Gastrocnemius medialis (tissue), 4 donors: ENCODE measurements at places on chromosomes 2 and 18. TPM values are rescaled to one million over a fixed set of nuclear protein-coding genes. Genes with fewer than 3 reads are reported as not detected.
A peak's percentile ranks its signal among the peaks of the same experiment; 100 is the strongest.

GRCh38 chr2:207589143-207589542, 36.1 kb downstream of the METTL21A start:
- no peak for DNase-seq

- DNase-seq = no peak
Observed at GRCh38 chr2:113229795-113230194, 48.9 kb downstream of the PAX8 start.

DNA sequence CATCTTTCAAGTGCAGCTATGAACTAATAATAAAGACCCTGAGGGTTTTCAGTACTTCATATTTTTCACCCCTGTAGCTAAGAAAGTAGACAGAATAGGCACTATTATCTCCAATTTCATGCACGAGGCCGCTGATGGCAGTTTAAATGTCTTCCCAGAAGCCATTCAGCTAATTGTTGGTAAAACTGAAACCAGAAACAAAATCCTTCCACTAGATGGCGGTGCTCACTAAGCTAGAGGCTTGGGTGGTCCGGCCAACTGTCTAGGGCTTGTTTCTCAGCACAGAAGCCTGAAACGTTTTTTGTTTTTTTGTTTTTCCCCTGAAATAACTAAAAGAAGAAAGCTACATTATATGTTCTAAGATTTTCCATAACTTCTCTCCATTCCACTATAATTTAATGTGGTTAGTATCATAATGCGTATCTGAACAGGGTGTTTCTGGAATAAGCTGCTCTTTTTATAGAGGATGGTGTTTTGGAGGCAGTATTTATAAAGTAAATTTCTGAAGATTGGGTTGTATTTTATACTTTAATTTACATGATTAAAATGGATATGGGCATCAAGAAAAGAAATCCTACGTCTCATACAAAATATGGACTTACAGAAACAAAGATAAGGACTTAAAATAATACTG, 159.4 kb downstream of the PIK3C3 start:
- peak; percentile 11 for DNase-seq

DNA sequence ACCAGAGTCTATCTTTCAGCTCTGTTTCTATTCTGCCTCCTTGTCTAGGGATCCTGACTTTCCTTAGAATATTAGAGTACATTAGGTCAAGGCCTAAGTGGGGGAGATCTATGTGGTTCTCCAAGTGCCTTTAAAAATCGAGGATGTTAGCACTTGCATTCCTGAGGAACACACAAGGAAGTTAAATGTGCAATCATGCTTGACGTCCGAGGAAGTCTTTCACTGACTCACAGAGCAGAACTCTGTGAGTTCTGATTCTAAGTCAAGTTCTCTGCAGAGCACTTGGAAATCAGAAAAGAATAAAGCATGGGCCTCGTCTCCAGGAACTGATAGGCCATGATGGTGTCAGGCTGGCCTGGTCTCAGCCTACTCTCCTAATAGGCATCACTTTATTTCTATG, 17.2 kb downstream of the FHOD3 start:
- DNase-seq = no peak

DNA sequence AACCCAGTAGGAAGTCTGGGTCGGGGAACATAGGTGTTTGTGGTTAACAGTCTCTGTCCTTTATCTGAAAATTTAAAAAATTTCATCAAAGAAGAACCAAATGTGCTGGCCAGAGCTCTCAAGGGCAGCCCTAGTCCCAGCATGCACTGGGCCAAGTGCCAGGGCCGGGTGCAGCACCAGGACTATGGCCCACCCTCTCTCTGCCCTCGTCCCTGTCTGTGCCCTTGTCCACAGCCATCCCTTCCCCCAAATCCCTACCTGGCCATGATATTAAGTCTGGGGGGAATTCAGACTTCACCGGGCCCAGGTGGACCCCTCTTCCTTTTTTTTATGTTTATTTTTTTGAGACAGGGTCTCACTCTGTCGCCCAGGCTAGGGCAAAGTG, 14.4 kb upstream of the ZFP36L2 start:
- DNase-seq = no peak

DNA sequence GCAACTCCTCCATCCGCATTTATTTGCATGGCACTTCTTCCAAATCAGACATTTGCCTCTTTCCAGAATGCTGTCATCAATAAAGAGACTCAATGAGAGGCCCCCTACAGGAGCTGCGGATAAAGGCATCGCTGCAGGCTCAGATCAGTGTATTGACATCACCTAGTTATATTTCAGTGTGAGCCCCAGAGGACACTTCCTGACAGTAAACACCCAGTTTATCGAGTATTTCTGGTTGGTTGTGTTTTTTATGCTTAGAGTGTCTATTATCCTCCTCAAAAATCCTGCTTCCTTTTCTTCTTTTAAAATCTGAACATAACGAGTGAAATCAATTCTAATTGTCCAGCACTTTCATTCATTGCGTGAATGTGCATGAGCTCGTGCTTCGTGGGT, 38.8 kb downstream of the NRP2 start:
- no peak for DNase-seq

GRCh38 chr2:225841314-225841713, 441.8 kb downstream of the NYAP2 start:
- DNase-seq = no peak

DNA sequence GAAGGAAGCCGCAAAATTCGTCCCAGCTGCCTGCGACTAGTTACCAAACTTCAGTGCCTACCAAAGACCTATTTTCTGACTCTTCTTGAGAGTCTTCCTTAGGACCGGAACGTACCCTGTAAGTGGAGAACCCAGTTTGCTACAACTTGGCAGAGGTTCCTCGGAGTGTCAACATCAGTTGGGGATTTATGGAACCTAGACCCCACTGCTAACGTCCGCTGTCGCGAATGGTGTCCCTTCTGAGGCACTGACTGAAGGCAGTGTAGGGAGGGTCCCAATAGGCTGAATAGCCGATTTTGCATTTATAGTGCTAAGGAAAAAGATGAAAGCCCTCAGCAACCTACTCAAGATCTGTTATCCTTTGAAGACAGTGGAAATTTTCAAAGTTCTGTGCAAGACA, 568 bp upstream of the STK17B start:
- DNase-seq = no peak

DNA sequence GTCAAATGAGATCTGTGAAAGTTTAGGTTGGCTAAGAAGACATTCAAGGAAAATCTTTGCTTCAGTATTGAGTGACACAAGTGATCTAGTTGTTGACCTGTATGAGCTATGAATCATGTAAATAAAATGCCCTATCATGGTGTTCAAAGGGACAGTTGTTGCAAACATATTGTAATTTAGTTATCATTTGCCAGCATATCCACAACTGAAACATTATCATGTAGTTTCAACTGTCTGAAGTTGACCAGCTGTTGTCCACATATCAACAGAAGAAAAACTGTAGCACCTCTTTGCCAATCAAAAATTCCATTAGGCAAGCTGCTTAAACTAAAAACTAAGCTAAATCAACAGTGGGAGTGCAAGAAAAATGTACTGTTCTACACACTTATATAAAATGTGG, 527.1 kb upstream of the NRXN1 start:
- DNase-seq = no peak

DNA sequence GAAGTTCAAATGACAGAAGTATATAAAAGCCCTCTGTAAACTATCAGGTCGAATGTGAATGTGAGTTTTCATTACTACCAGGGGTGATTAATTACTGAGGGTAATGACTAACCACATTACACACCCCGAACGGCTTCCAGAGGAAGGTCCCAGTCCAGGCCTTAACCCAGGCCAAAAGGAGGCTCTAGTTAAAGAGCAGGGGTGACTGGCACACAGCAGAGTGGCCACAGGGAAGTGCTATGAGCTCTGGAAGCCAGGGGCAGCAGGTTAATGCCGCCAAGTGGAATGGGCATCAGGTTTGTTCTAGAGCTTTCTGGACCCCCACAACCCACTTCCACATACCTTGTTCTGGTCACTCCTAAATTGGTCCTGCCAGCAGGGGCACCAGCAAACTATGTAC, 87.7 kb downstream of the BCL11A start:
- DNase-seq = no peak

DNA sequence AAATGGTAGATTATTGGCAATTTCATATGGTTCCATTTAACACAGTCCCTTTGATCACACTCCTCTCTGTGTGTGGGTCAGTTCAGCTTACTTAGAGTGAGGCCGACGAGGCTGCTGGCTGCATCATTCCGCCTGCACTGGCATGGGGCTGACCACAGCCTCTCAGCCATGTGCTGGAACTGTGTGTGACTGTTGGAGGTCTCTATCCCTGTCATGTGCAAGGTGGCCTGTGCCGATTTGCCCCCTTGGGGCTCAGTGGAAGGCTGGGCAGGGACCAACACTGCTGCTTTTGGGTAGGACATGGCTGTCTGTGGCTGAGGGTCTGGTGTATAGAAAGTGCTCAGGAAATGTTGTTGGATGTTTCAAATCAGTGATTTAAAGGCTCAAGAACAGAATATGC, 454.0 kb upstream of the HS6ST1 start:
- DNase-seq = no peak

DNA sequence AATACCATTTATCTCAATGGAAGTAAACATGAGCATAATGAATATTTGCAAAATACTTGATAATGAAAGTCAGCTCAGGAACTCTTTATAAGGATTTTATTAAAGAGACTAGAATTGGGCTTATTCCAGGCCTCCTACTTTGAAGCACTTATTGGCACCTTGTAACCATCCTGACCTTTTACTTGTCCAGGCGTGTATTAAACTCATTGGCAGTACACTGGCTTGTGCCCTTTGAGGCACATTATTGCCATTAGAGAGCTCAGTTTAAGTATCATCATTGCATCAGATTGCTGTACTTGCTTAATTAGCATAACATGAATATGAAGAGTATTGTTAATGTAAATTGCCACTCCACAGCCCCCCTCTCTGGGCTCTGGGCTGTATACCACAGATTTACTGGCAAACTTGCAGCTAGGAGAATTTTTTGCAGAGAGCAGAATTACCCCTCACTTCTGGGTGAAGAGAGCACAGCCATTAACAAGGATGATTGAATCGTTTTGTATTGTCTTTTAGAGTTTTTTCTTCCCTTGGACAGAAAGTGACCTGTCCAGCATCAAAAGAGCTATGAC, 72.5 kb downstream of the XIRP2 start:
- no peak for DNase-seq

- peak; percentile 90 for DNase-seq
Observed at GRCh38 chr2:28390746-28391563, 1.7 kb upstream of the FOSL2 start.

- no peak for DNase-seq
Observed at GRCh38 chr2:161709428-161709827, 85.2 kb downstream of the SLC4A10 start.

- DNase-seq = peak; percentile 76
Observed at GRCh38 chr18:36697905-36698304, 130.9 kb downstream of the TPGS2 start.

DNA sequence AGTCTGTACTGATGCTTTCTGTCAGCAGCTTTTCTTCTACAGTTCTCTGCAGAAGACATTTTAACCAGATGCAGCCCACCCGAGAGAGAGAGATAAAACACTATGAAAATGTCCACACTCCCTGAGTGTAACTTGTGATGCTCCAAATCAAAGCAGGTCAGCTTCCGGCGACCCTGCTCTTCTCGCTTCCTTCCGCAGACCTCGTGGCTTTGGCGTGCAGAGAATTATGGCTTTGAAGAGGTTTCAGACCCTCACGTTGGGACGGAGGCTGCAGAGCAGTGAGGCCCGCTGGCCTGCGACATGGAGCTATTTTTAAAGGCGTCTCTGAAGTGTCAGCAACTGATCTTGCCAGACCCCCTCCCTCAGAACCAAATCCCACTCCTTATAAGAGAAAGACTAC, 41.8 kb downstream of the TMEM163 start:
- no peak for DNase-seq

- DNase-seq = no peak
Observed at GRCh38 chr2:134558208-134558830, 160.5 kb downstream of the TMEM163 start.

- DNase-seq = no peak
Observed at GRCh38 chr2:237720444-237720843, 78.1 kb upstream of the RBM44 start.

DNA sequence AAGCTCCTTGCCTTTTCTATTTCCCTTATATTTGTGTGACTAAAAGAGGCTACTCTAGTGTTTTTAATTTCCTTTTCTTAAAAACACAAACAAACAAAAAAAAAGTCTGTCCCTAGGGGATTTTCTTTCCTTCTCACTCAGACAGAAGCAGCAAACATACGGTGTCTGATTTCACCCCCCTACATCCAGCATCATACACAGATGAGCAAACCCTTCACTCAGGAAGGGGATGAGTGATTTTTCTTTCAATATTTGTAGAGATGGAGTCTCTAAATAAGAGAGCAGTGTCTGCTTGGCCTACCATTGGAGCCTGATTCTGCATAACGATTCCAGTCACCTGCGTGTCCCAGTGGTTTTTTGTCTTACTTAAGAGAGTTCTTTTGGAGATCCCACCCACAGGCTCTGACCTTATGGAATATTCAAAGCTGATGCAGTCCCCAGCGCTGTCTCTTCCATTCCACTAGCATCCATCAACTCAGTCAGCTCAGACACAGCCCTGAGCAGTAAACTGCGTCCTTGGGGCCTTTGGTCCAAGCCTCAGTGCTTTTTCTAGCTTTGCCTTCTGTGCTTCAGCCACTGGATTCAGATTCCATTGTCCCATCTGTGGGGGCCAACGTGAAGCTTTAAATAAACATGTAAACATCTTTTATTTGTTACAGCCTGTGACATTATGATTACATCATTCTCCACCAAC, 52.6 kb upstream of the TPO start:
- no peak for DNase-seq

Gene TDRD15
- total RNA-seq = 0.68 TPM

Gene TMEM200C
- total RNA-seq = not detected

Gene MRPL19
- 65.8 TPM for total RNA-seq

Gene SLC39A10
- 3.5 TPM for total RNA-seq

Gene UGT1A5
- total RNA-seq = not detected

Gene MAP3K20
- 317 TPM for total RNA-seq

Gene CFAP65
- total RNA-seq = 0.09 TPM

Gene NEU2
- total RNA-seq = not detected

Gene CDH19
- 1.0 TPM for total RNA-seq

Gene SEMA4F
- total RNA-seq = 1.6 TPM

Gene NYAP2
- total RNA-seq = 0.36 TPM

Gene HOXD11
- 0.24 TPM for total RNA-seq

Gene IL37
- not detected for total RNA-seq

Gene CPLX4
- total RNA-seq = not detected
